ENCODE measurements at places on chromosomes 2 and 18.
A peak's percentile ranks its signal among the peaks of the same experiment; 100 is the strongest.

- peak overlapping the region; percentile 28 for H3K27ac ChIP-seq
- H3K4me1 ChIP-seq = peaks cover 60% of the 10 kb centered on the region
- H3K27me3 ChIP-seq = no peaks in the 10 kb centered on the region
- H3K36me3 ChIP-seq = peaks cover 59% of the 10 kb centered on the region
- DNase-seq = no peak
Observed at GRCh38 chr2:161164161-161164560, 3.9 kb downstream of the TANK start.

DNA sequence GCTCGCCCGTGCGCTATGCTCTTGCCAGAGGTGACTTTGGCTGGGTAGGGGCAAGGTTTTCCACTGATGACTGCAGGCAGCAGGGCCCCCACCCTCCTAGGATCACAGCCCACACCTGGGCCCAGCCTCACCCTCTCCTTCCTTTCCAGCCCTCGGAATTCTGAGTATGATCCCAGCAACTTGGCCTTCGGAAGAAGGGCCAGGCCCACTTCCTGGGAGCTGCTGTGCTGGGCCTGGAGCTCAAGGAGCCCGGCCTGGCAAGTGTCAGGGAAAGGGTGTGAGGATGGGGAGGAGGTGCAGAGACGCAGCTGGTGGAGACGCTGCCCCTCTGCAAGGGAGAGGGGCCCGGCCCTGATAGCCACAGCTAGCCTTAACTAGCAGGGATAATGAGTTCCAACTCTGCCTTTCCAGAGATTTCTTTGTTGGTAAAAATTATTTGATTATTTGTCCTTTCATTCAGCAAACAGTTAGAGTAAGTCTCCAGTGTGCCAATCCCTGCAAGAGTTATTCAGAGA is 1.7 kb upstream of the CNDP1 start:
- H3K27me3 ChIP-seq = peaks cover 12% of the 10 kb centered on the region
- no peaks in the 10 kb centered on the region for H3K36me3 ChIP-seq
- H3K4me1 ChIP-seq = no peaks in the 10 kb centered on the region
- H3K27ac ChIP-seq = no peak overlapping the region
- DNase-seq = no peak

DNA sequence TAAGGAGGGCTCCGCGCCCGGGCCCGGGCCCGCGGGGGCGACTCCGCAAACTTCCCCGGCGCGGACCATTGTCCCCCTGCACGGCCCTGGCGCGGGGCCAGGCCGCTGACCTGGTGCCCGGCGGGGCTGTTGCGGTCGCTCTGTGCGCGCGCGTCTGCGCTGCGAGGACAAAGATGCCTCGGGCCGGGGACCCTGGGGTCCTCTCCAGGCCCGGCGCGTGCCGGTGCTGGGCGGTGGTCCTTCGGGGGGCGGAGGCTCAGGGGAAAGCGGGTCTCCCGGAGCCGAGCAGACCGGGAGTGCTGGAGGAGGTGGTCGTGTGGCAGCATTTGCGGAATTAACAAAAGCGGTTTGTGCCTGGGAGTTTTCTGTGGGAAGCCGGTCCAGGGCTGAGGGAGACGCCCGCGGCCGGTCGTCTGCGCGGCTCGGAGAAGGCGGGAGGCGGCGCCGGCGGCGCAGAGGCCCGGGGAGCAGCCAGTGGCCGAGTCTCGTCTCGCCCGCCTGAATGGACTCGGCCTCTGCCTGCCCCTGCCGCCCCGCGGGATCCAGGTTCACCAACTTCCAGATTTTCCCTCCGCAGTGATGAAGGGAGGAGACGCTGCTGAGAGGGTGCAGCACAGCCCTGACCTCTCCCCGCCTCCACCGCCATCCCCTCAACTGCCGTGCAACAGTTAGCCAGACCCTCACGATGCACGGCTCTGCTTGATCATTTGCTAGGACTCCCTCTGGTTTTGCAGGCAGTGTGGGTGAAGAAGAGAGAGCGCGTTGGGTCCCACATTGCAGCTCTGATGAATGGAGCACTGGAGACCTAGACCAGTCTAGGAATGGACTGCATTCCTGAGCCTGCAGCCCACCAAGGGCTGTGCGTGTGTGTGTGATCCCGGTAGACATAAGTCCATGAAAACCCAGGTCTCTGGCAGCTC is 705 bp downstream of the EFR3B start:
- H3K36me3 ChIP-seq = no peaks in the 10 kb centered on the region
- H3K4me1 ChIP-seq = peaks cover 17% of the 10 kb centered on the region
- peaks cover 48% of the 10 kb centered on the region for H3K27me3 ChIP-seq
- H3K27ac ChIP-seq = no peak overlapping the region
- DNase-seq = no peak

DNA sequence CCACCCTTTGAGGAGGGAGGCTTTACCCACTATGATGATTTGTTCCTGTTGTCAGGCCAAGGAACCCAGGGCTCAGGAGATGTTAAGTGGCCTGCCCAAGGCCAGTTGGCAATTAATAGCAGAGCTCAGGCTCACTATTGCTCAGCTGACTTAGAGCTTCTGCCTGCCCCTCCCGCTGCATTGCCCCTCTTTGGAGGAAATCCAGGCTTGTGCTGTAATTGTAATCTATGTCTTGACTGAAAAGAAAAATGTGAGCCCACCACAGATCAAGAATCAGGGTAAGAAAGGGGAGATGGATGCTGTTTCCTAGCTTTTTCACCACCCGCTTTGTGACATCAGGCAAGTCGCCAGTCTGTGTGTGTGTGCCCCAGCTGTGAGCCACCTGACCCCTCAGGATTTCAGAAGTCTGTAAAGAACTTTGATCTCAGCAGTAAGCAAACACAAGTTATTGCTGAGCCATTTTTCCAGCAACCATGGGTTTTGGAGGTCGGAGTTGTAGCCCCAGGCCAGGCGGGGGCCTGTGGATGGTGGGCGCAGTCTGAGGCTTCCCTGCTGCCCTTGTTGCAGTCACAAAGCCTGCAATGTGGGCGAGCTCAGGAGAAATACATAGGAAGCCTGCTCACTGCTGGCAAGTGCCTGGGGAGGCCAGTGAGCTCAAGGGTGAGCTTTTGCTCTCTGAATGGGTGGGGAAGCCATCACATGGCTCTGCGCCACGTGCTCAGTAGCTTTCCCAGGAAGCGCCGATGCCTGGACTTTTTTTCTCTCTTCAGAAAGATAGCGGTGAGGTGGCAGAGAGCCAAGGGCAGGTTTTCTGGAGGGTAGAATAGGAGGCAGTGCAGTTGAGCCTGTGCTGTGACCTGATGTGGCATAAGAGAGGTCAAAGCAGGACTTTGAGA is 6.1 kb downstream of the CABLES1 start:
- peaks cover 12% of the 10 kb centered on the region for H3K36me3 ChIP-seq
- H3K4me3 ChIP-seq = no peak overlapping the region

GRCh38 chr2:209307161-209308001 is 116.5 kb upstream of the MAP2 start:
- H3K36me3 ChIP-seq = no peaks in the 10 kb centered on the region
- H3K4me3 ChIP-seq = no peak overlapping the region
- no peaks in the 10 kb centered on the region for H3K4me1 ChIP-seq
- no peaks in the 10 kb centered on the region for H3K27me3 ChIP-seq

- no peak for DNase-seq
- no peaks in the 10 kb centered on the region for H3K4me1 ChIP-seq
- no peak overlapping the region for H3K4me3 ChIP-seq
- no peak overlapping the region for H3K27ac ChIP-seq
Observed at GRCh38 chr18:42915299-42915698, 200.2 kb downstream of the RIT2 start.

GRCh38 chr2:174450021-174450816 is 36.6 kb downstream of the GPR155 start:
- no peaks in the 10 kb centered on the region for H3K27me3 ChIP-seq
- H3K4me1 ChIP-seq = peaks cover 8% of the 10 kb centered on the region
- no peak for DNase-seq

GRCh38 chr2:233290051-233290845 is 17.4 kb upstream of the SAG start:
- H3K36me3 ChIP-seq = peaks cover 78% of the 10 kb centered on the region
- no peak overlapping the region for H3K4me3 ChIP-seq
- no peaks in the 10 kb centered on the region for H3K27me3 ChIP-seq

GRCh38 chr2:42984081-42984480 is 191.7 kb upstream of the HAAO start:
- no peak overlapping the region for H3K4me3 ChIP-seq
- no peaks in the 10 kb centered on the region for H3K36me3 ChIP-seq
- no peak overlapping the region for H3K27ac ChIP-seq
- no peak for DNase-seq
- peaks cover 7% of the 10 kb centered on the region for H3K27me3 ChIP-seq
- no peaks in the 10 kb centered on the region for H3K4me1 ChIP-seq

- H3K27me3 ChIP-seq = peaks cover 11% of the 10 kb centered on the region
- no peak for DNase-seq
- H3K36me3 ChIP-seq = no peaks in the 10 kb centered on the region
- H3K4me3 ChIP-seq = no peak overlapping the region
Observed at GRCh38 chr2:36408198-36408703, 52.7 kb downstream of the CRIM1 start.

GRCh38 chr2:52686935-52687334 is 1080.7 kb upstream of the CHAC2 start:
- no peak overlapping the region for H3K4me3 ChIP-seq
- H3K4me1 ChIP-seq = no peaks in the 10 kb centered on the region
- no peaks in the 10 kb centered on the region for H3K27me3 ChIP-seq
- DNase-seq = no peak
- H3K27ac ChIP-seq = no peak overlapping the region
